T-cell (primary cell): ENCODE measurements at places on chromosomes 2 and 18.

- no peak for DNase-seq
Observed at GRCh38 chr2:39625927-39626270, 39.8 kb upstream of the TMEM178A start.

GRCh38 chr18:41436772-41437171, 518.3 kb upstream of the PIK3C3 start:
- no peak for DNase-seq

DNA sequence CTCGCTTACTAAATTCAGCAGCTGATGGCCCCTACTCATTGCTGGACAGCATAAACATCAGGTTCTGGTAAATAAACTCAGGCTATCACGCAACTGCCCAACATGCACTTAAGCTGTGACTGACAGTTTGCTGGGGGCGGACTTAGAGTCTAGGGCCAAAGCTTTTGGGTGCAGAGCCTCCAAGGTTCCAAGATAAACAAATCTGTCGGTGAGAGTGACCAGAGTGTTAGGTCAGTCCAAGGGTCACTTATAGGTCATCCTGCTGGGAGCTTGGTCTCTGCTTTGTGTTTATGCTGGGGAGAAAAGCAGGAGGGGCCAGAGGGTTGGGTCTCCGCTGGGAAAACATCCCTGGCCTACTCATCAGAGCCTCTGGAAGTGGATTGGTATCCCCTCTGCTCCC, 188.6 kb upstream of the GATA6 start:
- DNase-seq: no peak

DNA sequence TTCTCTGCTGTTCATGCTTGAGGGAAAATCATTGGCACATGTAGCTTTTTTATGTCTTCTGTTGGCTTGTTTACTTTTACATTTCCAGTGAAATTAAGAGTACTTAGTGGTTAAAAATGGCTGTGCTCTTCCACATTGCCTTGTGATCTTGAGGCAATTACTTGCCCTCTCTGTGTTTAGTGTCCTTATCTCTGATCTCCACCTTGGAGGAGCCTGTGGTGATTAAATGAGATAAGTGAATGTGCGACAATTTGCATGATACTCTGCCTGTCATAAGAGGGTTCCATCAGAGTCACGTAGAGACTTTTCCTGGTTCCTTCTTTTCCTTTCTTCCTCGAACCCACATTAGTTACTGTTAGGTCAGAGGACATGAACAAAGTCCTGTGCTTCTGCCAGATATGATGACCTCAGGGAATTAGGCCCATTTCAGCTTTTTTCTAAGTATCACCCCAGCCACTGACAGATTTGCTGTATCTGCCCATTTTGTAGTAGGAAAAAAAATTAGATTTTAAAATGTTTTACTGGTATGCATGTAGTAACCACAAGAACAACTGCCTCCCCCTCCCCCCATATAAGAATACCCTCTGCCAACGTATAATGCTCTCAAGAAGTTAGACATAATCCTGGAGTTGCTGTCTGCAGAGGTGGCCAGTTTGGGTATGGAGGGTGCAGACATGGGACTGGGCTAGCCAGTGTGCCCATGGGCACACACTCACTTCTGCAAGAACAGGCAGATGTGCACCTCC, 51.9 kb downstream of the TET3 start:
- DNase-seq: no peak

DNA sequence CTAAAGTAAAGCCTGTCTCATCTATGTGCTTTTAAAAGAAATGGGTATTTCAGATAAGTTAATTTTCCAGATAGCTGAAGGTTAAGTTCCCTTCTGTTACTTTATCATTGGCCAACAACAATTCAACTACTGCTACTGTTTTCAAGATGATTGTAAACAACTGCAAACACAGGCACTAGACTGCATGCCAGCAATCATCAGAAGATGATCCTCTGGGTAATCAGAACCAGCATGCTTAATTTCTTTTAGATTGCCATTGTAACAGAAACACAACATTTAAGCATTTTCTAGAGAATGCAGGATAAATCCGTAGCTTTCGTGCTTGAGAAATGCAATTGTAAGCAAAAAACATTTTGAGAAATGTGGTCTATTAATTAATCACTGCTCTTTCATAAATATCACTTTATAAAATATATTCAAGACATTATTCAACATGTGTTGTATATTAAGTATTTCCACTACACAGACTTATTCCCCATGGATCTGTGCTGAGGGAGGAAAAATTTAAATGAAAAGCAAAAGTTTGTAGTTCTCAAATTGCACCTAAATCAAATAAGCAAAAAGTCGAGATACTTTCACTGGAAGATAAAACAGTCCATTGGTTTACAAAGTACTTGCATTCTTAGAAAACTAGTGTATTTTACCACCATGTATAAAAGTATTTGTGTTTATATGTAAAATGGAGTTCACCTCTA, 133.7 kb downstream of the ATL2 start:
- no peak for DNase-seq

DNA sequence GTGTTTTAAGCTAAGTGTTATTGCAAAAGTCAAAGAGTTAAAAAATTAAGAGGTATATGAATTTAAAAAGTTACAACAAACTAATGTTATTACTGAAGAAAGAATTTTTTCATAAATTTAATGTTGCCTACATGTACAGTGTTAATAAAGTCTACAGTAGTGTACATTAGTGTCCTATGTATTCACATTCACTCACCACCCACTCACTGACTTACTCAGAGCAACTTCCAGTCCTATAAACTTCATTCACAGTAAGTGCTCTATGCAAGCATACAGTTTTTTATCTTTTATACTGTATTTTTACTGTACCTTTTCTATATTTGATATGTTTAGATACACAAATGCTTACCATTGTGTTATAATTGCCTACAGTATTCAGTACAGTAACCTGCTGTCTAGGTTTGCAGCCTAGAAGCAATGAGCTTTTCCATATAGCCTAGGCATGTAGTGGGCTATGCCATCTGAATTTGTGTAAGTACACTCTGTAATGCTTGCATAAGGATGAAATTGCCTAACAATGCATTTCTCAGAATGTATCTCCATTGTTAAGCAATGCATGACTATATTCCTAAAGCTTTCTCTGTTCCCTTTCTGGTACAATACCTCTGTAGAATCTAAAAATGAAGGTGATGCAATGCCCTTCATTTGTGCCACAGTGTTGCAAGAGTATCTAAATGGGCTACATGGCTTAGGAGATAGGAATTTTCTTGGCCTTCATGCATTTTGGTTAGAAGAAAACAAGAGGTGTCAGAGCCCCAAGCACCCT, 370.8 kb upstream of the NT5C1B start:
- no peak for DNase-seq

GRCh38 chr2:79670198-79670597, 157.3 kb downstream of the CTNNA2 start:
- DNase-seq: no peak

GRCh38 chr2:218397820-218398436, 1.7 kb upstream of the CTDSP1 start:
- no peak for DNase-seq

GRCh38 chr2:173216668-173217067, 138.0 kb upstream of the CDCA7 start:
- DNase-seq: no peak

GRCh38 chr18:74326231-74326630, 10.6 kb downstream of the C18orf63 start:
- no peak for DNase-seq
